ENCODE measurements at places on chromosomes 7 and 10.

- no peak for DNase-seq
Measured at GRCh38 chr10:101485681-101486554, 102.1 kb downstream of the POLL start.

- DNase-seq, result no peak
Measured at GRCh38 chr10:77746047-77746707, 108.6 kb upstream of the KCNMA1 start.

DNA sequence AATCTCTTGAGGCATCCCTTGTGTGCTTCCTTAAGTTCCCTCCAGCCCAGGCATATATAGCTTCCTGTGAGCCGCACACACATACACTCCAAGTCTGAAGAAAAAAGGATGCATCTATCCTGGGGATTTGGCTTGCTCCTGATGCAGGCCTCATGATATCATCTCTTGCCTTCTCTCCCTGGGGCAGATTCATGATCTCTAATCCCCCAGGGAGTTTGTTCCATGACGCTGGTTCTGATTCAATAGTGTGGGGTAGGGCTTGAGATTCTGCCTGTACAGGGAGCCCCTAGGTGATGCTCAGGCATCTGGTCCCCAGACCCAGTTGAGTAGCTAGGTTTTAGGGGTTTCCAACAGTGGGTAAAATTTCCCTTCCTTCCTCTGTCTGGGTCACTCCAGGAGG, 1.5 kb downstream of the PON1 start:
- DNase-seq, result no peak

GRCh38 chr7:141430455-141431139, 120.6 kb upstream of the AGK start:
- no peak for DNase-seq

DNA sequence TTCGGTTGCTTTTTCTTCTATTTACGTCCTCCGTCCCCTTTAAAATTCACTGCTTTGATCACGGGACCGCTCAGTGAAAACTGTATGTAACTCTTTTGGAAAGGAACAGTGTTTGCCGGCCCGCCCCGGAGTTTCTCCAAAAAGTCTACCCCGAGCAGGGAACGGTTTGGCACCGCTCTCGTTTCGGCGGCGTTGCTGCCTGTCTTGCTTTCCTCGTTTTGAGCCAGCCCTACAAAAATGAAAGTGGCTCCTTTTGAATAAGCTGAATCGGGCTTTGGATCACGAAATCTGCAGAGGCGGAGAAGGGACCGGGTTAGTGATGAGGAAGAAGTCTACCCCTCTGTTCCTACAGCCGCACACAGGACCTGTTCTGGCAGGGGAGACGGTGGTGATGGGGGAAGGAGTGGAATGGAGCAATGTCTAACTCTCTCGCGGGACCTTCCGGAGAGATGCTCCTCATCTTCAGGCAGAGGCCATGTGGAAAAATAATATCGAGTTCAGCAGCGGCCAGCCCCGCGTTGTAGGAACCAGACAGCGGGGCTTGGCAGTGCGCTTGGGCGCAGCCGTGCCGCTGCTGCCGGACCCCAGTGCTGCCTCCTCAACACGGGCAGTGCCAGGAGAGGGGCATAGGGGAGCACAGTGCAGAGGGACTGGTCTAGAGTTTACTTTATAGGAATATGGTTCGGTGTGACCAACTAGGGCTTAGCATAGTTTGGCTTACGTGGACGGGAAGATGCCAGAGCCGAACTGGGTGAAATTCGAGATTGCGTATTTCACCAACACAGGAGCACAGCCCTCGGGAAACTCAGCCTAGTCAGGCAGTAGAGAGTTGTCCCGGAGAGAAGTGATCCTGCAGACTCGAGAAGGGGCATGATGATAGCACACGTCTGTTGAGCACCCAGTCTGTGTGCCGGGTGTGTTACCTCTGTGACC, 1.4 kb downstream of the HTRA1 start:
- DNase-seq, result no peak

- no peak for DNase-seq
Measured at GRCh38 chr10:77036993-77037734, 600.4 kb downstream of the KCNMA1 start.

GRCh38 chr7:36487756-36488336, 98.2 kb downstream of the ANLN start:
- no peak for DNase-seq

GRCh38 chr7:106570948-106571418, 90.0 kb downstream of the CCDC71L start:
- no peak for DNase-seq

DNA sequence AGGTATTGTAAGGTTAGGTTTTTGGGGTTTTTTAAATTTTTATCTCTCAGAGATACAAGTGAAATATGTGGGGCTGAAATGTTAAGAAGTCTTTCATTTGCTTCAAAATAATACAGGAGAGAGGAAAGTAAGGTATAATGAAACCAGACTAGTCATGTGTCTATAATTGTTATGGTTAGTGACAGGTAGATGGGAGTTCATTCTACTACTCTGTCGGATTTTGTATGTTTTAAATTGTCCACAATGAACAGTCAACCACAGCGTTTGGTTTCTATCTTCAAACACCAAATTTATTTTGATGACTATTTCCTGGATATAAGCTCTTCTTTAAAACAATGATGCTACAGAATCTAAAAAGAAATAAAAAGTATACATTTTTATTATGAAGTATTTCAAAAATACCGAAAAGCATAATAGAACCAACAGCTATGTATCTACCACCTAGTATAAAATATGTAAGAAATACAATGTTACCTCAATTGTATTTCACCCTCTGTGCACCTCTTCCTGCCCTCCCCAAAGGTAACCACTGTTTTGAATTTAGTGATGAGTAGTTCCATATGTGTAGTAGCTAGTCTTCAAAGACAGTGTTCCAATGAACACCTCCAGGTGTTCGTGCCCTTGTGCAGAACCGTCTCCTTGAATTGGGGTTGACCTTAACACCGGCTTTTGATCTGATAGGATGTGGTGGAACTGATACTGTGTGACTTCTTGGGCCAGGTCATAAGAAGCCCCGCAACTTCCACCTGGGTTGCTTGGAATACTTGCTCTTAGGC, 74.8 kb upstream of the CDK1 start:
- DNase-seq, result no peak

GRCh38 chr7:136528329-136528728, 340.1 kb upstream of the CHRM2 start:
- no peak for DNase-seq

DNA sequence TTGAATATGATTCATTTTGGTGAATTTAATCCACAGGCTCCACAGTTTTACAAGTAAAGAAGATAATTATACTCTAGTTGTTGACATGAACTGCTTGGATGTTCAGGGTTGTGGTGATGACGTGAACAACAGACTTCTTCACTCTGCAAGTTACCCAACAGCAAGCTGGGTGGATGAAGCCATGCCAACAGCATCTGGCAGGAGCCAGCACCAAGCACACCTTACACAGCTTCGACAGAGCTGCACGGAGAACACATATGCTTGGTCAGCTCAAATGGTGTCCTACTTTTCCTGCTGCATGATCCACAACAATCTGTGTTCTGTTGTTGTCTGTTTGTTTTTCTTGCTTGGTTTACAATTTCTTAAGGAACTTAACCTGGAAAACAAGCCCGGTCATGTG, 9.8 kb downstream of the NOD1 start:
- no peak for DNase-seq

DNA sequence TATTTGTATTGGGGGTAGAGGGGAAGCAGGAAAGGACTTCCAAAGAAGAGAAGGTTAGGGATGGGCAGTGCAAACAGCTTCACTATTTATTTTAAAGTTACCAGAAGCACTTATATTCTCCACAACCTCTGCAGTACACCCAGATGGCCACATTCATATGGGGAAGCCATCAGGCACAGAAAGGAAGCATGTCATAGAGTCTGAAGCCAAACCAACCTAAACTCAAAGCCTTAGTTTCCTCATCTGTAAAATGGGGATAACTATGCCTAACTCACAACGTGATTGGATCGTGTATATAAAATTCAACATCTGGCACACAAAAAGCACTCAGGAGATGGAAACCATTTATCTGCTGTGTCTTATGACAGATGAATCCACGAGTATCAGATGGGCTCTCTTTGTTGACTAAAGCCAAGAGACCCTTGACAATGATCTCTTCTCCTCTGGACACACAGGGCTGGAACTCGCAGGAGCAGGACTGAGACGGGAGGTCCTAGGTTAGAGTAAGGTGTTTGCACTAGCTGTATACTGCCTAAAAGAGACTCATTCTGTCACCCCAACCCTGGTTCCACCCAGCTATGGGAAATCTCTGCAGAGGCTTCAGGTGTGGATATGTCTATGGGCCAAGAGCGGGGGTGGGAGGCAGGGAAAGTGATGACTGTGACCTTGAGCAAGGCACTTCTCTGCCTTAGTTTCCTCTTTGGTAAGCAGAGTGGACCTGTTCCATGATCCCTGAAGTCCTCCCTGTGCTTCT, 1.8 kb downstream of the KIAA1549 start:
- DNase-seq, result no peak

DNA sequence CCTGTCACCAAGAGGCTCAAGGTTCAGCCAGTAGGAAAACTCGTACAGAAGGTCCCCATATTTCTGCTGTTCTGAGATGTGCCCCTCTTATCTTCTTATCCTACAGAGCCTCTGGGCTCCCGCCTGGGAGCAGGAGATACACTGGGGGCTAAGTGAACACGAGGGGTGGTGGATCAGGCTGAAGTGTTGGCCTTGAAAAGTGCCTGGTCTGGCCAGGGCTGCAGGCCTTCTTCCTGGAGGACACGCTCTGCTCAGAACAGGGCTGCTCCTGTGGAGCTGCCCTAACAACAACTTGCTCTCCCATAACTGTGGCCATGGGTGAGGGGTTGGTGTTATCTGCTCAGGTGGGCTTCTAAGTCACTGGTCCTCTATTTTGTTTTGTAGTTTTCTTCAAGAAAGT, 33.7 kb downstream of the C10orf120 start:
- no peak for DNase-seq

DNA sequence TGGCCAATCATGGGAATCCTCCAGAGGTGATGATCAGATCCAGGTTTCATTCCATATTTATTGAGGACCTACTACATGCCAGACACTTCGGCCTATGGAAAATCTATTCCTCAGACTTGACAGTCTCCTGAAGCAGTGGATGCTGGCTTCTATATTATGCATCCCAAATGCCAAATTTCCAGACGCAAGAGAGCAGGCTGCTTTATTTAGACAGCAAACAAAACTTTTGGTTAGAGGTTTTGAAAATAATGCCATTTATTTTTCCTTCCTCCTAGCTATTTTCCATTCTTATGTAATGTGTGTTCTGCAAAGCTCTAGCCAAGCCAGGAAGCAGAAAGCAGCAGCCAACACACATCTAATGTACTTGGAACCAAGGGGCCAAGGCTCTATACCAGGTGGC, 330.8 kb downstream of the GPAM start:
- no peak for DNase-seq

GRCh38 chr10:92142512-92142911, 148.4 kb downstream of the CPEB3 start:
- DNase-seq, result no peak

- no peak for DNase-seq
Measured at GRCh38 chr7:39510864-39511354, 55.3 kb upstream of the YAE1 start.

DNA sequence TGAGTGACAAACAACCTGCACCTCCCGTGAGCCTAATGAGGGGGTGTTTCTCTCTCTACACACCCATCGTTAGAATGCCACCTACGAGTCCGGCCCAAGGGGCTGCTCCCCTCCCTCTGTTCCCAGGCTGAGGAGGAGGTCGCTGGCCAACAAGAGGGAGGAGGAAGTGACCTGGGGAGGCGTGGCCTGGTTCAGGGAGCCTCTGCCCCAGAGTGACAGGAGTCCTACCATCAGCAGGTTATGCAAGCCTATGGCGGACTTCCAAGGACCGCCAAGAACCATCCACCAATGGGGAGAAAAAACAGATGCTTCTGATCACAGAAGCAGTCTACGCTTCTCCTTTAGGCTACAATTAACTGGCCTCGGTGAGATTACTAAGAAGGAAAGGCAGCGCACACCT, 12.3 kb upstream of the EGFR start:
- no peak for DNase-seq

DNA sequence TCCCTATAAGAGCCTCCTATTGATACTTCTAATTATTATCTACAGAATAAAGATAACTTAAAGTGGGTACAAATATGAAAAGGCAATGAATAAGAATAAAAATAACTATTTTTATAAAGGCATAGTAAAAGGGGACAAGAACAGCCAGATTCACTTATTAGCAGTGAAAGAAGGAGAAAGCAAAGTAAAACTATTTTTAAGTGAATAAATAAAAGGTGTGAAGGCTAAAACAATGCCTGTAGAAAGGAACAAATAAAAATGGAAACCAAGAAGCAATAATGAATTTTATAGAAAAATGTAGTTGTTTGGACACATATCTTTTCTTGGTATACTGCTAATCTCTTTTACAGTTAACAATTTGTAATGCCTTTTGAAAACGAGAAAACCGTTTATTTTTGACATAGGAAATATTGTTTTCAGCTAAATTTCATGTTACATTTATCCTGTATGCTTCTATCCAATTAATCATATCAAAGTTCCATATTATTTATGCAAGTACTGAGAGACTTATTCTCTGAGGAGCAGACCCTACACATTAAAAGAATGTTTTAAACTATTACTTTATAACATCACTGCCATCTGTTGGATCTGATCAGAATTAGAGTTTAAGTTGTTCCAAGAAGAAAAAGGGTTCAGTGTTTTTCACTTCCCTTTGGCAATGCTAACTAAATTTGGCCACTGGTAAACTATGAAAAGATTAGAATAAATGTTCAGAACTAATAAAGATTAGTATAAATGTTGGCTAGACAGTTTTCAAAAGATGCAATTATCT, 59.1 kb downstream of the ARMC3 start:
- no peak for DNase-seq

- no peak for DNase-seq
Measured at GRCh38 chr7:27793780-27794179, 53.8 kb downstream of the TAX1BP1 start.

DNA sequence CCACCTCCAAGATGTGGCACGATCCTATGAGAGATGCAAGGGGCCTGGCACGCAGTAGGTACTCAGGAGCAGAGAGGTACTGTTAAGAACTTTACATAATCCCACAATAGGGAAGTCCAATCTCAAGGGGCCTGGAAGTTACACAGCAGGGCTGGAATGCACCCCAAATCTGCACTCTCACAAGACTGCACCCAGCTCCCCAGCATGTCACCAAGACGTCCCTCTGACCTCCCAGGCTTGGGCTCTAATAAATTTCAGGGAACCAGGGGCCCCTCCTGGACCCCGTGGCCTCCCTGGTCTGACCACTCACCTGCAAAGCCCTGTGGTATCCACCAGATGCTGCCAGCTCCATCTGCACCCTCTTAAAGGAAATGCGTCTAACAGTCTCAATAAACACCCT, 94.9 kb downstream of the OAT start:
- no peak for DNase-seq

GRCh38 chr7:158128572-158128971, 459.1 kb downstream of the PTPRN2 start:
- no peak for DNase-seq

GRCh38 chr10:25105743-25106260, 69.0 kb upstream of the GPR158 start:
- no peak for DNase-seq

GRCh38 chr7:86963599-86964230, 95.7 kb downstream of the ELAPOR2 start:
- DNase-seq, result no peak

Measured in stimulated activated CD4-positive, alpha-beta T cell treated with anti-CD3 and anti-CD28 coated beads, Interleukin-1b, Interleukin-23, amount 100 ng/mL, for 24 hours (primary cell).